ENCODE measurements at places on chromosomes 5 and 9.

DNA sequence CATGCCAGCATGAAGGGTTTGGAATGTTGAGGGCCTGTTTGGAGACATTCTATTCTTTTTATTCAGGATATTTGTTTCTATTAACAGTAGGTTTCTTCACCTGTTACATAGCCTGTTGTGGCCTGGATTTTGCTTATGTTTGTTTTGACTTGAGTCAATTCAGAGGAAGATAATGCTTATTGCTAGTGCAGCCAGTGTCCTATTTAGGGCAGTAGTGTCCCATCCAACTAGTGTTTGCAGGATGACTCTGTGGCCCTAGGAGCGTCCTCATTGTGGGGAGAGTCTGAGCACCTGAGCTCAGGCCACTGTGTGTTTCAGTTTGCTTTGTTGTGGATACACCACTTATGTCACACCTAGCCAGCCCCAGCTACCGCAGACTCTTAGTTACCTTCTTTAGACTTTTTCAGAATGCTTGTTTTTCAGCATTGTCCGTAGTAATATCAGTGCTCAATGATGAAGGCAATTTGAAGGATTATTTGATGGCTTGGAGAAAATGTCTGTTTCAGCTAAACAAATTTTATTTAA is 90.3 kb downstream of the ARHGEF28 start:
- no peak for DNase-seq

- no peak for DNase-seq
Observed at GRCh38 chr5:153400931-153401330, 89.5 kb upstream of the GRIA1 start.

- DNase-seq: peak; percentile 62
Observed at GRCh38 chr5:180313677-180314505, 22.0 kb upstream of the MAPK9 start.

DNA sequence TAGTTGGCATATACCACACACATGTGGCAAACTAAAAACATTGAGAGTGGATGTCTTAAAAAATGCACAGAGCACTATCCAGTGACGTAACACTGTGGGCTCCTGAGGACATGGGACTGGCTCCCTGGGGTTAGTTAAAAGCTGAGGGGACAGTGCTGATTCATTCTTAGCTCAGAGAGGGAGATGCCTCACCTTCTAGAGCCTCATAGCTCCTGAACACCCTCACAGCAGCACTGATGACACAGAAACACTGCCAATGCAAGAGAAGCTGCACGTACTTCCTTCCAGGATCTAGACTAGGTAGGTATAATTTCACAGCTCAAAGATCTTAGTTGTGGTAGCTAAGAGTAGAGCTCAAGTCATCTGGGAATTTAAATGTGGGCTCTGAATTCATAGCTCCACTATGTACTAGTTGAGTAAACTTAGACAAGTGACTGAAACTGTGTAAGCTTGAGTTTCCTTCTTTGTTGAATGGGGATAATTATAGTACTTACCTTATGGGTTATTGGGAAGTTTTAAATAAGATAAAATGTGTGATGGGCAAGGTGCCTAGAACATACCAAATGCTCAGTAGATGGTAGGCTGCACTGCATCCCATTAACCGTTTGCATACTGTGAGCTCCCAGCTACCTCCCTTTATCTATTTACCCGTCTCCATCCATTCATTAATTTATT is 279.9 kb downstream of the ASTN2 start:
- DNase-seq: no peak

GRCh38 chr5:117245130-117245529 is 670.5 kb upstream of the SEMA6A start:
- DNase-seq: no peak

DNA sequence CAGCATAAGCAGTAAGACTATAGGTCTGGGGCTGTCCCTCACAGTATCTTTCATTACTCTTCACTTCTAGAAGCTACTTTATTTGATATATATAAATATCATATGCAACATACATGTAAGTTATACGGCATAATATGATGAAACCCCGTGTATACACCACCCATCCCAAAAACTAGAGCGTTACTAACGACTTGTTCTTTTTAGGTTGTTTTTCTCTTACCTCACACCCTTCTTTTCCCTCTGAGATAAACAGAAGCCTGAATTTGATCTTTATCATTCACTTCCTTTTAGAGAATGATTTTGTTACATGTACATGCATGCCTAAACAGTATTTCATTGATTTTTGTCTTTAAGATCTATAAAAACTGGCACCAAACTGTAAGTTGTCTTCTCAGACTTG is 3.7 kb downstream of the TRMO start:
- no peak for DNase-seq

DNA sequence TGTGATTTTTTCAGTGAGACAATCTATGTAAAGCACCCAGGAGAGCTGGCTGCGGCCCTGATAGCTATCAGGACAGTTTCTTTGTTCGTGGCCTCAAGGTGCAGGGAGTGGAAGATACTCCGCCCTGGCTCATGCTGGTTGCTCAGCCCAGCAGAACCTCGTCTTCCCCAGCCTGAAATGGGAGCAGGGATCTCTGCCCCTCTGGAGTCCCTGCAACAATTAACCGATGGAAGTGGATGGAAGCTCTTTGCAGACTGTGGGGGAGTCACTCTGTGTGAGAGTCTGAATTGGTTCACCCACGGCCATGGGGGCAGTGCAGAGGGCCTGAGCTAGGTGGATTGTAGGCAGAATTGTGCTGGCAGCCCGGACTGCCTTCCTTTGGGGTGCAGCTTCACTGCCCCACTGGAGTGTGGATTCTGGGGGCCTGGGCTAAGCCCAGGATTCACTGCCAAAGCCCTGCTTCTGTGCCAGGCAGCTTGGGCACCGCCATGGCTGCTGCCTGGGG is 2.8 kb downstream of the AIF1L start:
- DNase-seq: no peak

DNA sequence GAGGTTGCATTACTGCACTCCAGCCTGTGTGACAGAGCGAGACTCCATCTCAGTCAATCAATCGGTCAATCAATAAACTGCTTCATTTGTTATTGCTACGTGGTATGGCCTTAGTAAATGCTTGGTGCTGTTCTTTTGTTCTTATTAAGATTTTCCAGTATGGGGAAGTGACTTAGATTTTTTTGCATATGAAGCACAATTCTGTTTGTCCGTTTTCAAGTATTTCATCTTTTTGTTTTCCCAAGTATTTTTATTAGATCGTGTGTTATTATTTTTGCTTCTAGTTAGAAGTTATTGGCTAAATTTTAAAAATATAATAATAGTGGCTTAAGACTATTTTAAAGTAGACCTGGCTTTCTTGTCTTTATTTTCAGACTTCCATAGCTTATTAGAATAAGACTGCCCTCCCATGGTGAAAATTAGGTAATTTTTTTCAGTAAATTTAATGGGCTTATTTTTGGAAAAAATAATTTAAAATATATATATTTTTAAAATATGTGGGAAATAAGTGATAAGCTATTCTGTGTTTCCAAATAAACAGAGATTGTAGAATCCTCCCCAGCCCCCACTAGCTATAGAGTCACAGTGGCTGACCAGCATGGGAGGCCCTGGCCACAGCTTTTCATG is 14.7 kb upstream of the OMD start:
- no peak for DNase-seq

DNA sequence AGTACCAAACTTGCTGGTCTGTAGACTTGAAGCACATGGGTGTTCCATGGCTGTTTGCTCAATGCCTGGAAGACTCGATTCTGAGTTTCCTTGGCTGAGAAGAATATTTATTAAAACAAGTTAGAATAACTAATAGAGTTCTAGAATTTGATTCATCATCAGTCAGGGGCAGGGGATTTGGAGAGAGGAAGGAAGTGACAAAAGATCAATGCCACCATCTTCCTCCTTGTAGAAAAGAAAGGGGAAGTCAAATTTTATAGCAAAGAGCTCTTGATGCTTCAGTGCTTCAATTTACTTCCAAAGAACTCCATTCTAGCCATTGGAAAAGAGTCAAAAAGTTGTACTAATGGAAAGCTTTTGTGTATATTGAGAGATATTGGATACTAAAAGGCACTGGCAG is 236.3 kb downstream of the MCTP1 start:
- no peak for DNase-seq

DNA sequence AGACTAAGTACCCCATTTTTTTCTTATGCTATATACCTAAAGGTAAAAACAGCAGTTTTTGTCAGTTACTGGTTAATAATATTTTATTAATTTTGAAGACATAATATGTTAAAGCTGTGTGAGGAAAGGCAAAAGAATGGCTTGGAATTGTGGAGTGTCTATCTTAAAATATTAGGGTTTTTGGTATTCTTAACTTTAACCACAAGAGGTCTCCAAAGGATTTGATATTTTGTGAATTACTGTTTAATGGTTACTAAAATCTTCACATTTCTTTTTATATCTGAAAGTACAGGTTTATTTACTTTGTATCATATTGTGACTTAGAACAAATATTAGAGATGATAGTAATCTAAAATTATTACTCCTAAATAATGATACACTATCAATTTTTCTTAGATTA is 32.0 kb upstream of the DHFR start:
- no peak for DNase-seq

DNA sequence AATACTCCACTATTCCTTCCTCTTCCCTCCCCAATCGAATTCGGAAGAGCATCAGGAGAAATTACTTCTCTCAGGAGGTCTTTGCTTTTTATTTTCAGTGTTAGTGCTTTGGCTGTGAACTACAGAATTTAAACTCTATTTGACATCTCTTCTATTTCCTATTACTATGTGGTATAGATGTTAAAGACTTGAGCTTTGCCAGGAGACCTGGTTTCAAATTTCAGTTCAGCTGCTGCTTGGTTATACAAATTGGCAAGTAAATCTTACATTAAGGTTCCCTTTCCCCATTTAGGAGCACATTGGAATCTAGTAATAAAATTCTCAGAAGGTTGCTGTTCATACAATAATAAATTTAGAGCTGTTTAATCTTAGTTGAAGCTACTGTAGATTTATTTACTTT is 13.1 kb downstream of the UHRF2 start:
- no peak for DNase-seq

DNA sequence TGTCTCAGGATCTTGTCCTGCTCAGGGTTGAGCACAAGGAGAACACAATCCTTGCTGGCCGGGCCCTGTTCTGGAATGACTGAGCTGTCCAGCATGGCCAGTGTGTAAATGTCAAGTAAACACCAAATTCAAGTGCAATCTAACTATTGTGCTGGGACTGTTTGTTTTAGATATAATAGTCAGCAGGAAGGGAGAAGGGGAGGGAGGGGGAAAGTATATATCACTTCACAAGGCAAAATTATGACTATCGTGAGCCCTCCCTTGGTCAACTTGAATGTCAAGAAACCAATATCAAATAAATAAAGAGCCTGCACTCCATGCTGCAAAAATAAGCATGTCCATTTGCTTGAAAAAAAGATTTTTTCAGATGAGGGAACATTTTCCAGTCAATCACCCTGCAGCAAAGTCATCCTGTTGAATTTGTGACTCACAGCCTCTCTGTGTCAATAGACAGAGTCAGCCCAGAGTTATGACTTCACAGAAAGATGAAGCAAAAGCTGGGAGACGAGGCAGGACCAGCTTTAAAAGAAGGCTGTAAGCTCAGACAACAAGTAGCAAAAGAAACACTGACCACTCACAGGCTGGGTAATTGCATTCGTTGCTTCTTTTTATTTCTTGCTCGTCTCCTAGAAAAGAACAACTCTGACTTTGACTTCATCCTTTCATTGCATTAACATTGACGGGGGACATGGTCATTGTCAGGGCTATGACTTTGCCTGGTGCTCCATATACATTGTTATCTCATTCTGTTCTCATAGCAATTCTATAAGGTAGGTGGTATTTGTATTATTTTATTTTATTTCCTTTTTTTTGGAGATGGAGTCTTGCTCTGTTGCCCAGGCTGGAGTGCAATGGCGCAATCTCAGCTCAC is 15.3 kb upstream of the KLF4 start:
- no peak for DNase-seq

- no peak for DNase-seq
Observed at GRCh38 chr9:71403106-71403505, 281.7 kb upstream of the TRPM3 start.

DNA sequence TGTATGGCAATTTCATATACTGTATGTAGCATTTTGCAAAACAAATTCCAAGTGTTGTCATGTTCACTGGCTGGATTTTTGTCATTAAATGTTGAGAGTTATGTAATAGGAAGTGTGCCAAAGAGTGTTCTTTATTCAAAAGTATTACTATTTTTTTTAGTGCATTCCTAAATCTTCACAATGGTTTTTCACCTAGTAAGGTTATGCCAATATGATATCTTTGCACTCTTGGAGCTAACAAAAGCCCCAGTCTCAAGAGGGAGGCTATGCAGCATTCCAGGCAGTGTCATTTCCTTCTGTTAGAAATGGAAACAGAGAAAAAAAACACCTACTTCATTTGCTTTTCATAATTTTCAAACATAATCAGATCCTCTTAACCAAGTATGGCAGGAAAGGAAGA is 5.1 kb upstream of the SSBP2 start:
- DNase-seq: no peak

DNA sequence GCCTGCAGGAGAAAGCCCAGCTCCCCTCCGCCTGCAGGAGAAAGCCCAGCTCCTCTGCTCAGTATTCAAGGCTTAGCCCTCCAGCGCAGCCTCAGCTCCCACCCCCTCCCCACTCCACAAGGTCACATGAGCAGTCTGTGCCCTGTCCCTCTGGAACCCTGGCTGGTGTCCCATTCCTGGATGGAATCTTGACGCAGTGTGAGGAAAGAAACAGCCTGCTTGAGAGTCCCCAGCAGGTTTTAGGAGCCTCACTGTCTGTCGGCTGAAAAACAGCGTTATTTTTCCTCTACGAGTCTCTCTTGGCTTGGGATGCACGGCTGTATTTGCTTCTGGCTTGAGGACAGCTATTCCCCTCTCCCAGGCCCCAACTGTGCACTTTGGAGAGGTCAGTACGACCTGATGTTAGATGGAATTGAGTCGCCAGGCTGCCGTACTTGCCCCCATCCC is 210.1 kb upstream of the TRIM32 start:
- no peak for DNase-seq

DNA sequence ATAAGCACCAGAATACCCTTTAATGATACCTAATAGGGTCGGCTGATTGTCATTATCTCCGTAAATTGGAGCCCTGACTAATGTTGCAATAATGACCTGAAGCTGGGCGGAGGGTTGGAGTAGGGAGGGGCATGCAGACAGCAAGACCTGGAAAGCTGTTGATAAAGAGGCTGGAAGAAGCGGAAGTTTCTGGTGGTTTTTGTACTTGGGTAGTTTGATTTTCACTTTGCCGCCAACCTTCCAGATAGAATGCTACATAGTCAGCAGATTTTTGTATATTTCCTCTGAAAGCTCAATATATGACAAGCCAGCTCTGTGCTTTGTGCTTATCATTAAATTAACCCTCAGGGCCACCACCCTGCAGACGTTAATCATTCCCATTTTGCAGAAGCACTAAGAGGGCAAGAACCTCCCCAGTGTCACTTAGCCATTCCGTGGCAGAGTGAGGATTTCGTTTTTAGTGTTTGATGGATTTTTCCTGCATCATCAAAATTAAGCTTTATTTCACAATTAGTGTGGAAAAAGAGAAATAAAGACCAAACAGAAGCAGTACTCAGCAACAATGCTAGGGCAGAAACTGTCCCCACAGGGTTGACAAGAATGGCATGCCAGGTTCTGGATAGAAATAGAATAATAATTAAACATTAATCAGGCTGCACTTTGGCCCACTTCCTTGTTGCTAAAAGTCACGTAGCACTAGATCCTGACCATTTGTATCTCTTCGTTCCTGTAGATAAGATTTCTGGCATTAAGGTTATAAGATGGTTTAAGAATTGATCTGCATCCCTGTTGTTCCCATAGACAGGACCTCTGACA is 34.7 kb downstream of the DIRAS2 start:
- DNase-seq: no peak

GRCh38 chr9:99274016-99274415 is 51.9 kb downstream of the SEC61B start:
- no peak for DNase-seq

GRCh38 chr5:177132136-177133095 is 1.2 kb upstream of the NSD1 start:
- peak; percentile 52 for DNase-seq

Data from activated naive CD4-positive, alpha-beta T cell treated with Interleukin-2 at 50 U/mL for 16 hours (primary cell).